ENCODE measurements at places on chromosomes 12 and 14.

DNA sequence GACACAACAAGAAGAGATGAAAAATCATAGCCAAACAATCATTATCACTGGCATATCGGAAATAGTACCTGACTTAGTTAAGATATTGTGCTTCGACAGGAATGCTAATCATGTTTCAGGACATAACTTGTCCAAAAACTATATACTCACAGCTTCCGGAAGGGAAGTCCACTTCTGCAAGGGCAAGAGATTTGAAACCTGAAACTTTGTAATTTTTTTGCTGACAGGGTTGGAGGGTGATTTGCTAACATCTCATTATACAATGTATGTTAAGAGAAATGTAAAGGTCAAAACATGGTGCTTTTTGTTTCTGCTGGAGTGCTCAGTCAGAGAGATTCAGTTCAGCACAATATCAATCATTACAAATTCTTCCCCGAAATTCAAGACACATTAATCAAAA, 200.3 kb downstream of the CNTN1 start:
- DNase-seq = no peak

GRCh38 chr12:48917857-48918537, 7.3 kb downstream of the FKBP11 start:
- DNase-seq = no peak

GRCh38 chr14:38122241-38122640, 85.5 kb upstream of the SSTR1 start:
- DNase-seq = no peak

DNA sequence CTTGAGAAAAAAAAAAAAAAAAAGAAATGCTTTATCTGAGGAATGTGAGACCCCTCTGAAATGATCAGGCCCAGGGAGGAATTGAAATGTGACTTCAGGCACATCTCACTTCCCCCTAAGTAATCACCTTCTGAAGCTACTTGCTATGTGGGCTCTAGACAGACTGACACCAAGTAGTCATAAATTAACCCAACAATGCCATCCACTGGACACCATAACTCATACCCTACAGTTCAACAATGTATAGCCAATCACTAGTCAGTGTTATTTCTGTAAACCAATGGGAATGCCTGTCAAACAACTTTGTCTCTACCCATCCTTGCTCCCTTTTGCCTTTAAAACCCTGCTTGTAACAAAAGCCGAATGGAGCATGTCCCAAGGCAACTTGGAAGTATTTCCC, 182.7 kb upstream of the TMPO start:
- peak; percentile 11 for DNase-seq

DNA sequence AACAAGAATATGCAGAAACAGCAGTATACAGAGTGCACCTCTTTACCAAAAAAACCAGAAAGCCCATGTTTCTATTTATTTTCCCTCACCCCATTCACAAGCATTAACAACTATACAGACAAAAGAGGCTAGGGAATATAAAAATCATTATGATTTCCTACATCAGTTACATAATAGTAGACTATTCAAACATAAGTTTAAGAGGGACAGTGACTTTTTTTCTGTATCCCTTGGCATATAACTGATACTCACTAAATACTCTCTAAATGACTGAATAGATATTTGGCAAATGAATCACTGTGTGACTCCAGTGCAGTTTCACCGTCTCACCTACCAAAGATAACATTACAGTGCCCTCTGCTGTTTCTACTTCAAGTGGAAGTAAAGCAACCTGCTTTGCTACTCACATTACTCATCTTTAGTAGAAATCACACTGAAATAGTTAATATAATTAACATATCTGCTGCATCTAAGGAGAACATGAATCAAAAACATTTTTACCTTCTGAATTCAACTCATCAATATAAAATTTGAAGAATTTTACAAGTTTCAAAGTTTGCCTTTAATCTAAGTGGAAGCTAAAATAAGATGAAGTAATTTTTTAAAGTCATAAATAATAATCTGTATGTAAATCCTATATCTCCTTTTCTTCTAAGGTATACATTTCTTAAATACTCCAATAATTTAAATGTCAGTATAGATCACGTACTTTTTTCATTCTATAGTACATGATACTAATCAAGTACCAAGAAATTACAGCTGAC, 103.8 kb downstream of the OSBPL8 start:
- peak; percentile 77 for DNase-seq

DNA sequence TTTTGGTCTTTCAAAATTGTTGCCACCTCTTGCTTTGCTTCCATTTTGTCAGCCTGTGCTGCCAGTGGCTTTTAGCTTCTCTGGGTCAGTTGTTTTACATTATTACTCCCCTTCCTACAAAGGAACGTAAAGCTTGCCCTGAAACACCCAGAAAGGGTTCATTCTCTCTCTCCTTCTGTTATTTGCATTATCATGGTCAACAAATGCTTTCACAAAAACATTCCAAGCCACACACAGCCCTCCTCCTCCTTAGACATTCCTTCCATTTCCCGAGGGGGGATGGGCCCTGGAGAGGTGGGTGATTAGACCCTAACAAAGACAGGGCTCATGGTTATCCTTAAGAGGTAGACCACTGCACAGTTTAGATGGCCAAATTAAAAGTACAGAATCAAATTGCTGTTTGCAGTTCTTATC, 60.4 kb upstream of the SINHCAF start:
- no peak for DNase-seq

- DNase-seq = no peak
These were observed 56.3 kb upstream of the PSMA6 start for GRCh38 chr14:35235840-35236239.

- no peak for DNase-seq
These were observed 16.4 kb upstream of the HVCN1 start for GRCh38 chr12:110705309-110705708.

GRCh38 chr14:71856199-71856919, 75.9 kb upstream of the RGS6 start:
- no peak for DNase-seq

DNA sequence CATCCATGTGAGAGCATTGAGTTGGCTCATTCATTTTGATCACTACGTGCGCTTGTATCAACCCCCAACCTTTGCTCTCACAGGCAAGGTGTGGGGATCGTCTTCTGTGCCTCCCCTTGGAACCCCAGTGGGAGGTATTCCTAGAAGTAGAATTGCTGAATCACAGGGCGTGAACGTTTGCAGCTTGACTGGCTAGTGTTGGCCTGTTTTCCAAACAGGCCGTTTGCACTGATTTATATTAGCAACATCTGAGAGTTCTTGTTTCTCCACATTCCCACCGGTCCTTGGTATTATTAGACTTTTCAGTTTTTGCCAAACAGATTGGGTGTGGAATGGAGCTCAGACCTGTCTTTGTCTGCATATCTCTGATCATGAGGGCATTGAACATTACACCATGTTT, 288.6 kb upstream of the PWP1 start:
- DNase-seq = no peak

DNA sequence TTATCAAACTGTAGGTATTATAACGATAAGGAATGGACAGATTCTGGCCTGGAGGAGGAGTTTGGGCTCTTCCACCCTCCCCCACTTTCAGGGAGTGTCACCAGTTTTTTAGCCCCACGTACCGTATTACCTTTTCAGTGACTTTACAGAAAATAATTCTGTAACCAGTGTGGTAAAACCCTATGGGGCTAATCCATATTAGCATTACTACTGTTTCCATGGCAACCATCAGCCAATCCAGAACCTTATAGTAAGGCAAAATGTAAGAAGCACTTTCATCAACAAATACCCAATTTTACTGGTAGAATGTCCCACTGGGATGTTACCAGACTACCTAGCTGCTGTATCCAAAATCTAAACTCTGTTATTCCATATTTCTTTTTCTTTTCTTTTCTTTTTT, 50.7 kb downstream of the BICDL1 start:
- DNase-seq = no peak

- DNase-seq = no peak
These were observed 160.8 kb upstream of the BMP4 start for GRCh38 chr14:54117396-54117795.

GRCh38 chr12:6927379-6928021, at the start of gene ATN1:
Gene ATN1, plus strand, starts transcription at chr12:6927959. Its CDS starts 6,043 bp downstream, at chr12:6934002.
- DNase-seq = peak; percentile 24

- no peak for DNase-seq
These were observed 334.8 kb upstream of the RGS6 start for GRCh38 chr14:71597287-71597920.

DNA sequence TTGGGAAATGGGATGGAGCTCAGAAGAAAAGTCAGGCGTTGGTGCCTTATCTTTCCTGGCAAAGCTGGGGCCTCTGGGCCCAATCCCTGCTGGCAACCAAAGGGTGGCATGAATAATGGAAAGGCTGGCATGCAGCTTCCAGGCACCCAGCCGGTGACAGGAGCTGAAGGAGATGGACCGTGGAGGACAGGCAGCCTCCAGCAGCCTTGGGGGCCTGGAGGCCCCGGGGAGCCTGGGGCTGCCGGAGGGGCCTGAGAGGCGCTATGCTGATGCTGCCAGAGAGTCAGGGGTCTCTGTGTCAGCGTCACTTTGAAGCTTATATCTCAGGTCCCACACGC, 38.2 kb upstream of the EML1 start:
- DNase-seq = no peak

- no peak for DNase-seq
These were observed 23.7 kb downstream of the CEP170B start for GRCh38 chr14:104888489-104889374.

GRCh38 chr12:6613776-6614512, 6.8 kb upstream of the CHD4 start:
- peak; percentile 83 for DNase-seq

- DNase-seq = no peak
These were observed 293.4 kb downstream of the EGLN3 start for GRCh38 chr14:33657476-33657875.

DNA sequence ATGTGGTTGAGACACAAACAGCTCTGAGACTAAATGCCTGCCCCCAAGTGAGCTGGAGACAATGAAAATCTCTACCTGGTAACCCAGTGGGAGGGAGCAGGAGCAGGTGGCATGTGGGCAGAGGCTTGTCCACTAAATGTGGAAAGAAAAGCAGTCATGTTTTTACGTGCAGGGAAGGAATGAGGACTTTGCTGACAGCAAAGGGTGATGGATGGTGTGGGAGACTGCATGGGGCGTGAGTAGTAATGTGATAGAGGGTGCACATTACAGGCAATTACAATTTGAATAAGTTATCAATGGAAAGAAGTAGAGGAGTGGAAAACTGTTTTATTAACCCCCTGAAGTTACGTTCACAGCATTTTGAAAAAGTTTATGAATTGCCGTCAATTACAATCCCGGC, 176.6 kb downstream of the NRXN3 start:
- no peak for DNase-seq

- peak; percentile 63 for DNase-seq
These were observed 52.9 kb downstream of the SPTB start for GRCh38 chr14:64826845-64827244.

- no peak for DNase-seq
These were observed 11.9 kb downstream of the NPAS3 start for GRCh38 chr14:32950584-32950983.

DNA sequence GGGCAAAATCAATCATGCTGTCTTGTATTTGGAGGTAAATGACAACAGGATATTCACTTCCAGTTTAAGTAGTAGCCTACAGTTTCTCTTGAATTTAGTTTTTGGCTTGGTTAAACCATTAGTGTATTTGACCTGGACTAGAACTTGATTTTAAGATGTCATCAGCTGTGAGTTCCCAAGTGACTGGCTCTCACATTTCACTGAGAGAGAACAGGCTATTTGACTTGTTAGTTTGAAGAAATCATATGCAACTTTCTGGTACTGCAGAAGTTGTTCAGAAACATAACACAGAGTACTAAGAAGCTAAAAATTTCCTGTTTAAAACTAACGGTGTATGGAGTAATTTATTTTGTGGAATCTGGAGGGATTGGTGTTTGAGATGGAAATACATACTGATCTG, 22.3 kb downstream of the MNAT1 start:
- no peak for DNase-seq

DNA sequence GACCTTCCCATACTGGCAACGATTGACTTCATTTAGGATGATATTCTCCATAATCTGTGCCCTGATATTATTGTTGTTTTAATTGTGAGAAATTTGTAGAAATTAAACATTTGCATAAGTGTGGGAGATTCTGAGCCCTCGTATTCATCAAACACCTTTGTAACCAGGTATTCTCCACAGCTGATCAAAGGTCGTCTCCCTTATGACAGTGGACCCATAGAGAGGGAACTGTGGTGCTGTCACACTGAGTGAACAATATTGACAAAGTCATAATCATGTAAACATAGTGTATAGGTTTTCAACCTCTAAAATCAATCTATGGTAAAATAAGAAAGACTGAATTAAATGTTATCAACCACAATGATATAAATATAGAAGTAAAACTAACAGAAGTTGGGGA, 14.9 kb upstream of the PLEKHG3 start:
- DNase-seq = no peak

DNA sequence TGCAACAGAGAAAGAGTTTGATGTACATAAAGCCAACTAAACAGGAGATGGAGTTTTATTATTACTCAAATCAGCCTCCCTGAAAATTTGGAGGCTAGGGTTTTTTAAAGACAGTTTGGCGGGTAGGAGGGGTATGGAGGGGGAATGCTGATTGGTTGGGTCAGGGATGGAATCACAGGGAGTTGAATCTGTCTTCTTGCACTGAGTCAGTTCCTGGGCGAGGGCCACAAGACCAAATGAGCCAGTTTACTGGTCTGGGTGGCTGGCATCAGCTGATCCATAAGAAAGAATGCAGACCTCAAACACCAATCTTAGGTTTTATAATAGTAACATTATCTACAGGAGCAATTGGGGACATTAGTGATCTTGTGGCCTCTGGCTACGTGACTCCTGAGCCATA, 64.9 kb downstream of the RIN3 start:
- DNase-seq = no peak

GRCh38 chr14:92789457-92790089, 4.5 kb upstream of the GOLGA5 start:
- no peak for DNase-seq

GRCh38 chr14:91830777-91831176, 36.6 kb downstream of the TC2N start:
- peak; percentile 68 for DNase-seq

DNA sequence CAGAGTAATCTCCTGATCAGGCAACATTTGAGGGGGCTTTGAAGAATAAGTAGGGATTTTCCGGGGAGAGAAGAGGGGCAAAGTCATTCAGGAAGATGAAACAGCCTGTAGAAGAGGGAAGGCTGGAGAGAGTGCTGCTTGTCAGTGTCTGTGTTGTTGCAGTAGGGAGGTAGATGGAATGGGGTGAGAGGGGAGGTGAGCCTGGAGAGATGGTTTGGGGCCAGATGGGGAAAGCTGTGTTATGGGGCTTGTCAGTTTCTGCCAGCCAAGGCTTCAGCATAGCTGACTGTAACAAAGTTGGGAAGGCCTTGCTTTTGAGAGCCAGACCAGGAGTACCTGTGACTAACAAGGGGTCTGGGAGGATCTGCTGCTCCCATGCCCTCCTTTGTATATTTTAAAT, 18.0 kb downstream of the BICD1 start:
- DNase-seq = no peak

DNA sequence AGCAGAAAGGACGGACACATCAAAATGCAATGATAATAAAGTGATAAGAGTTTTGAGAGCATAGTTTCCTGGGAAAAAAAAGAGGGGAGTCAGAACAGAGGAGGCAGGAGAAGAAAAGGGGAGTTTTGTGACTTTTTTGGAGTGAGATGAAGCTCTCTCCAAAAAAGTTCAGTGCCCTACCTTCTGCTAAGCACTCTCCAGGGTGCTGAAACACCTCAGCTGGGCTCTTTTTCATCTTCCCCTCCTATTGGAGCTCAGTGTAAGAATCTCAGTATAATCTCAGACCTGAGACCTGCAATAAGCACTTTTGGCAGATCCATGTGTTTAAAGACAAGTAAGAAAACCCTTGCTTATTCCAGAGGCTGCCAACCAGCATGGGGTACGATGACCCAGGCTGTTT, 58.9 kb upstream of the SRRM4 start:
- DNase-seq = no peak

GRCh38 chr12:113471619-113472171, at the start of gene LHX5:
Gene LHX5, minus strand, starts transcription at chr12:113471871. Its CDS starts 373 bp downstream, at chr12:113471498.
- DNase-seq = peak; percentile 51

Measured in NCI-H510A treated with DMSO at 0.1 percent for 48 hours (cell line).